ENCODE measurements at places on chromosomes 16 and 17. TPM values are rescaled to one million over a fixed set of nuclear protein-coding genes. Genes with fewer than 3 reads are reported as not detected.

The CNOT1 gene
- total RNA-seq, result 131 TPM

The TMEM238L gene
- not detected for total RNA-seq

The PRSS53 gene
- 14.5 TPM for total RNA-seq

The KRTAP4-4 gene
- not detected for total RNA-seq

The STH gene
- total RNA-seq, result not detected

The HOXB5 gene
- total RNA-seq, result not detected

The CCT6B gene
- 1.9 TPM for total RNA-seq
